A549 treated with DMSO at 1 μM for 4 hours (cell line): ENCODE measurements at places on chromosomes 16 and 17. TPM values are rescaled to one million over a fixed set of nuclear protein-coding genes. Genes with fewer than 3 reads are reported as not detected.

Gene ST6GALNAC2
- total RNA-seq: 0.18 to 0.52 TPM (median 0.25 TPM) in 5 replicates

Gene C17orf78
- total RNA-seq: not detected in 5 replicates

Gene GPT2
- 8.4 to 14.5 TPM (median 12.9 TPM) in 5 replicates for total RNA-seq

Gene OTOP3
- not detected in 5 replicates for total RNA-seq

Gene CX3CL1
- total RNA-seq: 0.04 to 0.32 TPM (median 0.10 TPM) in 4 of 5 replicates, not detected in the other

Gene NECAB2
- total RNA-seq: 1.6 to 3.7 TPM (median 2.8 TPM) in 5 replicates

Gene GSG1L2
- not detected in 5 replicates for total RNA-seq

Gene TNFAIP1
- 46.6 to 59.1 TPM (median 52.4 TPM) in 5 replicates for total RNA-seq

Gene GAA
- total RNA-seq: 51.4 to 60.5 TPM (median 55.7 TPM) in 5 replicates
